ENCODE measurements at places on chromosomes 3 and 15. TPM values are rescaled to one million over a fixed set of nuclear protein-coding genes. Genes with fewer than 3 reads are reported as not detected.

TRPM1 gene
- not detected for total RNA-seq

GNAT1 gene
- total RNA-seq = 0.15 TPM

A4GNT gene
- not detected for total RNA-seq

P2RY13 gene
- total RNA-seq = not detected

COL6A5 gene
- not detected for total RNA-seq

SYNPR gene
- total RNA-seq = not detected

CNTN4 gene
- 0.13 TPM for total RNA-seq

ITPKA gene
- total RNA-seq = 29.7 TPM

LEKR1 gene
- 1.5 TPM for total RNA-seq

TNIK gene
- 0.22 TPM for total RNA-seq

KCNAB1 gene
- not detected for total RNA-seq

SLC22A13 gene
- not detected for total RNA-seq

GOLGA8T gene
- total RNA-seq = not detected

RPS27L gene
- 433 TPM for total RNA-seq

PATL2 gene
- not detected for total RNA-seq

HRG gene
- not detected for total RNA-seq

COL8A1 gene
- total RNA-seq = not detected

APBA2 gene
- 0.62 TPM for total RNA-seq

CKMT1A gene
- 0.13 TPM for total RNA-seq

DPPA2 gene
- total RNA-seq = not detected

FAM81A gene
- total RNA-seq = 0.18 TPM

ALS2CL gene
- not detected for total RNA-seq

ECE2 gene
- total RNA-seq = not detected

EPHB3 gene
- total RNA-seq = not detected

IGF1R gene
- total RNA-seq = 15.9 TPM

C3orf49 gene
- total RNA-seq = not detected

ROPN1B gene
- not detected for total RNA-seq

PRRT3 gene
- 0.44 TPM for total RNA-seq

SERPINI2 gene
- total RNA-seq = not detected

HGD gene
- total RNA-seq = 265 TPM

NBEAL2 gene
- total RNA-seq = 9.7 TPM

SNTN gene
- total RNA-seq = not detected

KATNBL1 gene
- 42.8 TPM for total RNA-seq

Data from HepG2 (cell line).